ENCODE measurements at places on chromosomes 5 and 9.

GRCh38 chr9:128142596-128142995, 6.7 kb upstream of the LCN2 start:
- DNase-seq: no peak

DNA sequence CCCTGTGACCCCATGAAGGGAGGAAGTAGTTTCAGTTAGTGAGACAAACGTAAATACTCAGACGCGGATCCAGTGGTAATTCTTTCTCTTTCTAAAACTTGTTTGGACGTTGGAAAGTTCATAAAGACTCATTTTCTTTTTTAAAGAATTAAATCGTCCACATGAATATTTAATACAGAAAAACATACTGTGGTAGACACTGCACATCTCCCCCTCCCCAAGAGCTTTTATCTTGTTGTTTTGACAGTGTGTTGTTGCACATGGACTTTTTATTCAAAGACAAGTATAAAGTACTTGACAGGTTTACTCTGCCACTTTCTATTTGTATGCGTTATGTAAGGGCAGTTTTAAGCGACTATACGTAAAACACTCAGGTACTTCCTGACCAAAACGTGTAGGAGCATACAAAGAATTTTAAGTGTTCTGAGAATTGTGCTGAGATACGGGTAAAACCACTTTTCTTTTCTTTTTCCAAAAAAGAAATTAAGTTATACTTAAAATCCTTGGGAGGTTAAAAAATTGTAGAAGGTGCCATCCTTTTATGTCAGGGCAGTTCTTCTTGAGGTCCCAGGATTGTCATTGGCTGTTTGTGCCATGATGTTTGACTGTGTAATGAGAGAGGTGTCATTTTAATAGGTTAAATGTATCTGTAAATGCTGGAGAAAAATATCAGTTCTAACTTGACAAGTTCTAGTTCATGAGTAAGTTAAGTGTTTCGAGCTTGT, 1.3 kb downstream of the NIPBL start:
- no peak for DNase-seq

DNA sequence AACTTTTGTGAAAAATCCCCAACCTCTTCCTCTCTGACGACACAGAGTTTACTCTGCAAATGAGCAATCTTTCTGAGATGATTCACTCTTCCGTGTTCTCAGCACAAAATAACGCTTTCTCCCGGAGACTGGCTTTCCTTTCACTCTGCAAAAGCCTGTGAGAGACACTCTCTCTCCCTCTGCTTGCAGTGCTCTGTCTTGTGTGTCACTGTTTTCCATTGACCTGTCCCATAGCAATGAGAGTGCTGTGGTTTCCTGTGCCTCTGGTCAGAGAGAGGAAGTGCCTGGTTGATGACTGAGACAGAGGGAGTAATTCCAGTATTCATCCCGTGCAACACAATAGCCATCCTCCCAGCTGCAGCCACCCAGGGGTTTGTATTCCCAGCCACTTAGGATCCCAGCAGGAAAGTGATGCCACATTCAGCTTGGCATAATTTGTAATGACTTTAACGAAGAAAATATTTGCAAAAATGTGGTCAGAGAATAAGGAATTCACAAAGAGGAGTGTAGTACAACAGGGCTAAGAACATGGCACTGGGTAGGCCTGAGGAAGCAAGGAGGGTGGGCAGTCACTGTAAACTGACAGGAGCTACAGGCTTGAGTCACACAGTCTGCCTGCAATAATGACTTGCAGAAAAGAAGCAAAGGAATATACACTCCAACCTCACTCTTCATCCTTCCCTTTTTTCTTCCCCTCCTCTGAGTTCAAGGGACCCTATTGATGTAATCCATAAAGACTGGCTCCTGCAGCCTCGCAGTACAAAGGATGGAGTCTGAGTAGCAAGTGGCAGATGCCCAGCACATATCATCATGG, 463.5 kb upstream of the RGMB start:
- peak; percentile 29 for DNase-seq

GRCh38 chr5:79070350-79070667, 742 bp downstream of the BHMT2 start:
- DNase-seq: no peak

- DNase-seq: no peak
Measured at GRCh38 chr5:142740474-142741242, 29.5 kb upstream of the ARHGAP26 start.

GRCh38 chr9:97575673-97576200, 57.4 kb downstream of the TSTD2 start:
- no peak for DNase-seq

- no peak for DNase-seq
Measured at GRCh38 chr9:99425923-99426842, 204.1 kb downstream of the SEC61B start.

DNA sequence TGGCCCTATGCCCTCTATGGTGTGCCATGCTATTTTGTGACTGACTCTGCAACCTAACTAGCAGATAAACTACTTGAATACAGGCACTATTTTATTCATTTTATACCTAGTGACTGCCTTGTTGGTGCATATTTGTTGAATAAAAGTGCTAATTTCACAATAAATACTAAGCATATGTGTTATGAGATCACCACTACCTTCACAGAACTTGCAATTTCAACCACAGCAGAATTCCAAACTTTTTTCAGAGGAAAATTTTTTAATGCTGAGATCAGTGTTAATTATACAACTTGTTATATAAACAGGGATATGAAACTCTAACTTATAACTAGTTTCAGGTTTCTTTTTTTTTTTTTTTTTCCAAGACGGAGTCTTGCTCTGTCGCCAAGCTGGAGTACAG, 94.8 kb downstream of the NR3C1 start:
- DNase-seq: no peak
